Pancreas (tissue), 10 donors: ENCODE measurements at places on chromosomes 16 and 17. TPM values are rescaled to one million over a fixed set of nuclear protein-coding genes. Genes with fewer than 3 reads are reported as not detected.

The NME4 gene
- polyA plus RNA-seq, result 68.6 TPM

The TP53TG3B gene
- 0.16 TPM for polyA plus RNA-seq

The ALDH3A1 gene
- polyA plus RNA-seq, result 0.34 TPM

The SLC47A1 gene
- 0.49 TPM for polyA plus RNA-seq

The FNDC8 gene
- not detected for polyA plus RNA-seq

The C17orf78 gene
- not detected for polyA plus RNA-seq

The SLC2A4 gene
- 1.0 TPM for polyA plus RNA-seq

The C16orf54 gene
- polyA plus RNA-seq, result 0.23 TPM

The RASD1 gene
- polyA plus RNA-seq, result 129 TPM

The PRAC1 gene
- not detected for polyA plus RNA-seq

The SLC16A6 gene
- polyA plus RNA-seq, result 0.08 TPM

The C16orf92 gene
- polyA plus RNA-seq, result not detected

The CCDC102A gene
- polyA plus RNA-seq, result 3.5 TPM

The KIF19 gene
- 13.5 TPM for polyA plus RNA-seq

The CTRL gene
- polyA plus RNA-seq, result 609 TPM

The MYL11 gene
- 0.31 TPM for polyA plus RNA-seq

The FKBP10 gene
- polyA plus RNA-seq, result 9.1 TPM
